SHP77 (cell line): ENCODE measurements at places on chromosomes 1 and 21.

- no peak for DNase-seq
Observed at GRCh38 chr1:41648844-41649243, 164.4 kb upstream of the EDN2 start.

GRCh38 chr1:224534731-224535130 lies 81.4 kb upstream of the CNIH3 start:
- DNase-seq = no peak

GRCh38 chr1:229032375-229032774 lies 238.5 kb upstream of the RAB4A start:
- no peak for DNase-seq

DNA sequence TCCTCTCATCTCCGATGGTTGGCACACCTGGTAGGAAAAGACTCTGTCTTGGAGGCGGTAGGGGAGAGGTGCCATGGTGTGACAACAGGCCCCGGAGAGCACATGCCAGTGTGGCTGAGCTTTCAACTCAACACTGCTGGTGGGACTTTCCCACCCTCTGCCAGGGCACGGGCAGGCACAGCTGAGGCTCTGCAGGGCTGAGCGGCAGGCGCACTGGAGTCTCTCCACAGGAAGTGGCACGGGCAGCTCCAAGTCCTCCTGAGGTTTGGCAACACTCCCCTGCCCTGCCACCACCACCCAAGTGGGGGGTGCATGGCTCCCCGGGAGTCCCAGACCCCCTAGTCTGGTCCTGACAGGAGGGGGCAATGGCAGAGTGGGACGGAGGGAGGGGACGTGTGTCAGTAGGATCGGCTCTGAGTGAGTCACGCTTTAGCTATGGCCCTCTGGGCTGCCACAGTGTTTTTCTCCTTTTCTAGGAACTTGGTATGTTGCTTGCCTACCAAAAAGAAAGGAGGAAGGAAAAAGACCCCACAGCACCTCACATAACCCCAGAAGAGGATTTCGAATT lies 27.3 kb upstream of the EVA1B start:
- DNase-seq = no peak

- DNase-seq = no peak
Observed at GRCh38 chr1:204885790-204886189, 15.1 kb downstream of the NFASC start.

- DNase-seq = peak; percentile 39
Observed at GRCh38 chr1:93616996-93617669, 64.5 kb downstream of the BCAR3 start.

- DNase-seq = peak; percentile 48
Observed at GRCh38 chr1:206479183-206480125, 9.2 kb downstream of the IKBKE start.

DNA sequence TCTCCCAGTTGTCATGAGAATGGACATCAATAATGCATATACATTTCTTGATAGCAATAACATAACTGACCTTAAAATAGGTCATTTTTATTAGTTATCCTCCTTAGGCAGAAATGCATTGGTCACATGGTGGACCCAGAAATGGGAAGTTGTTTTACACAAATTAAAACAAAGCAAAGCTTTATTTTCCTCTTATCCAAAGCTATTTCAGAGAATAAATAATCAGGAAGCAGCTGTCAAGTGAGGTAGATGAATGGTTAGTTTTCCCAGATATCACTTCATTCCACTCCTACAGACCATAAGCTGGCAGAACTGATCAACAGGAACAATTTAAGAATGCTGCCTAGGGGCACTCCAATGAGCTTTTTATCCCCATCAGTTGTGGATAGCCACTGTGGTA lies 16.0 kb upstream of the OLIG1 start:
- no peak for DNase-seq

GRCh38 chr1:17195731-17196130 lies 9.2 kb upstream of the PADI1 start:
- no peak for DNase-seq

DNA sequence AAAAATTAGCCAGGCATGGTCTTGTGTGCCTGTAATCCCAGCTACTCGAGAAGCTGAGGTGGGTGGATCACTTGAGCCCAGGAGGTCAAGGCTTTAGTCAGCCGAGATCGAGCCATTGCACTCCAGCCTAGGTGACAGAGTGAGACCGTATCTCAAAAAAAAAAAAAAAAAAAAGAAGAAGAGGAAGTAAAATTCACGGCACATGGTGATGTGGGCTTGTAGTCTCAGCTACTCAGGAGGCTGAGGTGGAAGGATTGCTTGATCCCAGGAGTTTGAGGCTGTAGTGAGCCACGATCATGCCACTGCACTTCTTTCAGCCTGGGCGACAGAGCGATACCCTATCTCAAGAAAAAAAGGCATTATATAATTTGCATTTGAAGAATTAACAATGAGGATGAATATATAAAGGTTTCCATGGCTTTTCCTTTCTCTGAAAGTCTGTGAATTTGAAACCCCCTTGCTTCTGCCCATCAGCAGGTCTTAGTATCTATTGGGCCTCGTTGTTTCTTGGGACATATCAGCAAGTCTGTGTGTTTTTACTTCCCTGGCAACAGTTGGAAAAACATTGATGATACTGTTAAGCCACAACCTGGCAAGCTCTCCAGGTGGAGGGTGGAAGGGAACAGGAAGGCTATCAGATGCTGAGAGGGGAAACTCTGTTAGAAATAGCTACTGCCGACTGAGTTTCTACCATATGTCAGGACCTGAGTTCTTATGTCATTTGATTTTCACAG lies 4.6 kb upstream of the PLA2G2D start:
- DNase-seq = no peak

DNA sequence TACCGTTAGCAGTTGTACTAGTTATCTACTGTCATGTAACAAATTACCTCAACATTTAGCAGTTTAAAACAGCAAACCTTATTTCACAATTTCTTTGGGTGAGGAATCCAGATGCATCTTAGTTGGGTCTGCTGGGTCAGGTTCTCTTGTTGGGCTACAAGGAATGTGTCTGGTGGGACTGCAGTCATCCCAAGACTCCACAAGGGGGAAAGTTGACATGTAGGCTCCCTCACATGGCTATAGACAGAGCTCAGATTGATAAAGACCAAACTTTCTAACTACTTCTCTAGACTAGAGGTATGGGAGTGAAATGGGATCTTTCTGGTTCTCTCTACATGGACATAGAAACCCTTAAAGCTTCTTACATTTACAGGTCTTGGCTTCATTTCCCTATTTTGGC lies 160.9 kb downstream of the UCK2 start:
- no peak for DNase-seq

GRCh38 chr1:218571491-218571890 lies 226.4 kb downstream of the TGFB2 start:
- DNase-seq = no peak

DNA sequence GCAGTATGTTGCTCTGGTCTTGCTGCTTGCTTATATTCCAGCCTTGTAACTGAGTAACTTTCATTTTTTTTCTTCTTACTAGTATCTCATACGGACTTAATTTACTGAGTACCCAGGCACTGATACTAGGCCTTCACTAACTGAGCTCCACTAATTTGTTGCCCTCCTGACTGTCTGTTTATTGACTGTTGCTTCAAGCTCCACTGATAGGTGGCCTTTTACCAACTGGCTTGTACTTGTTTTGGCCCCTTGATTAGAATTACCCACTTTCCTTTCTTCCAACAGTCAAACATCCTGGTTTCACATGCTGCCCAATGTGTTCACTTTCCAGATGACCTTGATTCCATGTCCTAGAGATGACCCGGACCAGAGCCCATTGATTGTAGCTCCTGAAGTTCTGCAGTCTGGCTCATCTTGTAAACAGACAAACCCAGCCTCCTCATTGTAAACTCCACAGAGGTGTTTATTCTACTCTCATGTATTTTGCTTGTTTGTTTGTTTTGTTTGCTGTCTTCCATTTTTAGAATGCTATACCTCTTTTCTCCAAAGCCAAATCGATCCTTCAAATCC lies 27.7 kb downstream of the RGS1 start:
- no peak for DNase-seq

DNA sequence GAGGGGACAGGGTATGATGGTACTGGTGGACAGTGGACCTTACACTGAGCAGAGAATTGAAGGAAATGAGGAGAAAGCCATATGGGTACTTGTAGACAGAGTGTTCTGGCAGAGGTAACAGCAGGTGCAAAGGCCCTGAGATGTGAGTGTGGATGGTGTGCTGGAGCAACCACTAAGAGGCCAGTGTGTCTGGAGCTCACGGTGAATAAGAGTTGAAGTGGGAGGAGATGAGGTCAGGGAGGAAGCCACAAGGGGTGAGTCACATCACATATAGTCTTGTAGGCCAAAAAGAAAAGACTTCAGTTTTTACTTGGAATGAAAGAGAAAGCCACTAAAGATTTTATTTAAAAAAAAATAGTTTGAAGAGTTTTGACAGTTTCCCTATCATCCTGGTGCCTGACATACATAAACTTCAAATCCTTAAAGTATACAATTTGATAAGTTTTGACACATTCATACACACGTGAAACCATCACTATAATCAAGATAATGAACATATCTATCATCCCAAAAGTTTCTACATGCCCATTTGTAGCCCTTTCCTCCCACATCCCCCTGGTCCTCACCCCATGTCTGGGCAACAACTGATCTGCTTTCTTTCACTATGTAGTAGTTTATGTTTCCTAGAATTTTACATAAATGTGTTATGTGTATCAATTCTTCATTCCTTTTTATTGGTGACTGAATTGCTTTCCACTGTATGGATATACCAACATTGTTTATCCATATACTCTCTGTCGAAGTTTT lies 148.4 kb downstream of the GPATCH2 start:
- no peak for DNase-seq

DNA sequence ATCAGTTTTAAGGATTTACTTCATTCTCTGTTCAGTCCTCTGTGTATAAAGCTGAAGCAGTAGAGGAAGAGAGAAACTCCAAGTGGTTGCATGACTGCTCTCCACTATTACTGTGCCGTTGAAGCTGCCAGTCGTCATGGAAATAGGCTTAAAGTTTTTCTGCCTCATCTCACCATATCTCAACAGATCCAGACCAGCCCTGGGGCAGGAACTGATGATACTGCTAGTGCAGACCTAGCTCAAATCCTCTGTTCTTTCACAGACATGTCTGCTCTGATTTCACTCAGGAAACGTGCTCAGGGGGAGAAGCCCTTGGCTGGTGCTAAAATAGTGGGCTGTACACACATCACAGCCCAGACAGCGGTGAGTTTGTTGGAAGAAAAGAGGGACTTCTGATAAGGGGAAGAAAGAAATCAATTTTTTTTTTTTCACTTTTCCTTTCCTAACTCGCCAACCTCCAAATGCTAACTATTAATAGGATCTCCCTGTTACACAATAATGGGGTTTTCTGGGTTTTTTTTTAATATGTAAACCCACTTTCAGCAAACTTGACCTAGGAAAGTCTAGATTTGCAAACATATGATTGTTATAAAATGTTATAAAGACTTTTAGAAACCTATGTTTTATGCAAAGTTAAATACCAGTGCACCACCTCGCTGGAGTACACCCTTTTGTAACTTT lies 22.2 kb upstream of the STRIP1 start:
- no peak for DNase-seq

DNA sequence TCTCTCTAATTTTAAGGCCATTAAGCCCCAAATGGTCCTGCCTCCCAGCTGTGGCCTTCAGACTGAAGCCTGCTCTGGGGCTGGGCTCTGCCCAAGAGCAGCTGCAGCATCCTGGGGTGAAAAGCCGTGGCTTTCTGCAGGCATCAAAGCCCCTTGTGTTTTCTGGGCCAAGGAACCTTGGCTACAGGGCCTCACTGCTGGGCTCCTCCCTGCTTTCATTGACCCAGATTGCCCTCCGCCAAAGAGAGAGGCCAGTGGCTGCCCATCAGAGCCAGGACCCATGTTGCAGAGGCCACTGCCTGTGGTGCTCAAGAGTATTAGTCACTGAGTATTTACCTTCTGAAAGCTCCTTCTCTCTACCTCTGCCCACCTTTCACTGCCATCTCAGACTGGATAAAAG lies 1.6 kb downstream of the ZNF648 start:
- no peak for DNase-seq

DNA sequence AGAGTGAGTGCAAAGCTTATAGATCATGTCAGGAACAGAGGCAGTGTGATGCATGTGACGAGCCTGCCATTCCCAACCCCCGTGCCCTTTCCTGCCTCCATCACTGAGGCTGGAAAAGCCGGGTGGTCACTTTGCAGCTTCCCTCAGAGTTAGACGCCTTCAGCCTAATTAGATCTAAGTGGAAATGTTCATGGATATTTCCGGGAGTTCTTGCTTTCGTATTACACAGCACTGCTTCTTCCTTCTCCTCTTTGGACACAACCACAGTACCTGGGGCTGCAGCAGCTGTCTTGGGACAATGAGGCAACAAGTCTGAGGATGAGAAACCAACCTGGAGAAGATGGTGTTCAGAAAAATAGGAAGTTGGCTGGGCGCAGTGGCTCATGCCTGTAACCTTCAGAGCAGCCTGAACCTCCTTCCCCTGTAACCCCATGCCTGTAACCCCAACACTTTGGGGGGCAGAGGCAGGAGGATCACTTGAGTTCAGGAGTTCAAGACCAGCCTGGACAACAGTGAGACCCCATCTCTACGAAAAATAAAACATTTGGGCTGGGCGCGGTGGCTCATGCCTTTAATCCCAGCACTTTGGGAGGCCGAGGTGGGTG lies 24.5 kb downstream of the SERINC2 start:
- DNase-seq = no peak

GRCh38 chr1:70134148-70134547 lies 71.2 kb downstream of the LRRC40 start:
- DNase-seq = no peak

DNA sequence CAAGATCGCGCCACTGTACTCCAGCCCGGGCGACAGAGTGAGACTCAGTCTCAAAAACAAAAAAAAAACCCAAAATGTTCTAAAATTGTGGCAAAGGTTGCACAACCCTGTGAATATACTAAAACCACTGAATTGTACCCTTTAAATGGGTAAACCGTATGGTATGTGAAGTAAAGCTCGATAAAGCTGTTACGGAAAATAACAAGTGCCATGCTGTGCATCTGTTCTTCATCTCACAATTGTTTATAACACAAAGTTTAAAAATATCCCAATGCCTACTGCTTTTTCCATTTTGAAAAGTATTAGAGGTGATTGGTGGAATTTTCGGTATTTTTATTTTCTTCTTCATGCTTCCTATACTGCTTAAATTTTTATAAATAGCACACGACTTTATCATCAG lies 111.5 kb downstream of the ENAH start:
- DNase-seq = no peak
